ENCODE measurements at places on chromosomes 3 and 15.
A peak's percentile ranks its signal among the peaks of the same experiment; 100 is the strongest.

DNA sequence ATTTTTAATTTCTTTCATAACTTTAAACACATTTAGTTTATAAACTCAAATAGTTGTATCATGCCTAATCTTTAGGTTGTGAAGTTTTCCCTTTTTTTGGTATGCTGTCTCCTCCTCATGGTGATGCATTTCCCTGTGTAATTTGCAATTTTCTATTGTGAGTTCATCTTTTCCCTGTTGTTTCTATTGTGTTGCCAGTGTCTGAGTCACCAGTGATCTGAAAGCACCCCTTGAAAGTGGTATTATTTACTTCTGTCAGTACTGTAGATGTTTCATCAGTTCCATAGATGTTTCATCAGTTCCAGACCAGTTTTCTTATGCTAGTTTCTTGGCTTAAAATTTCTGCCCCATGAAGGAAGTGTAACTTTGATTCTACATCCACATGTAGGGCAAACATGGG, 80.6 kb downstream of the OXSM start:
- DNase-seq, result peak; percentile 22

- no peak for DNase-seq
Measured at GRCh38 chr3:9238276-9238675, 11.2 kb downstream of the SRGAP3 start.

DNA sequence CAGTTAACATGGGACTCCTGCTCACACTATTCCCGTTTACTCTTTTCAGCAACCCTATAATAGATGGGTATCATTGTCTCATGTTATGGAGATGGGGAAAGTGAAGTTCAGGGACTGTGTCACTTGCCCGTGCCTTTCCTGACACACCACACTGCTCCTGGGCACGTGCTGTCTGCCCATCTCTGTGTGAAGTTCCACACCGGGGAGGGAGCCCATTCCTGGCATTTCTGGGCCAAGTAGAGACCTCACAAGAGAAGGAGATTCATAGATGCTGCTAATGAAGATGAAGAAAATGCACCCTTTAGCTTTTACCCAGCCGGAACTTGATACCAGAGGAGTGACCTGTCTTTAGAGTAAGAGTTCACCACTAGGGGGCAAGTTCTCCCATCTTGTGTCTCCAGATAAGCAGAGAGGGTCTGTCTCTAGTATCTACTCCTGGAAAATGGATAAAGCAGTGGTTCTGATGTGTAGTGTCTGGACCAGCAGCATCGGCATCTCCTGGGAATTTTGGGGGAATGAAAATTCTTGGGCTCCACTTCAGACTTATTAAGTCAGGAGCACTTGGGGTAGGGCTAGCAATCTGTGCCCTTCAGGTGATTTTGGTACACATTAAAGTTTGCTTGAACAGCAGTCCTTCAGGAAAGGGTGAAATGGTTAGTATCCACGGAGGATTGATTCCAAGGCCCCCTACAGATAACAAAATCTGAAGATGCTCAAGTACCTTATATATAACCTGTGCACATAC, 2.0 kb upstream of the TOPBP1 start:
- DNase-seq, result peak; percentile 58

DNA sequence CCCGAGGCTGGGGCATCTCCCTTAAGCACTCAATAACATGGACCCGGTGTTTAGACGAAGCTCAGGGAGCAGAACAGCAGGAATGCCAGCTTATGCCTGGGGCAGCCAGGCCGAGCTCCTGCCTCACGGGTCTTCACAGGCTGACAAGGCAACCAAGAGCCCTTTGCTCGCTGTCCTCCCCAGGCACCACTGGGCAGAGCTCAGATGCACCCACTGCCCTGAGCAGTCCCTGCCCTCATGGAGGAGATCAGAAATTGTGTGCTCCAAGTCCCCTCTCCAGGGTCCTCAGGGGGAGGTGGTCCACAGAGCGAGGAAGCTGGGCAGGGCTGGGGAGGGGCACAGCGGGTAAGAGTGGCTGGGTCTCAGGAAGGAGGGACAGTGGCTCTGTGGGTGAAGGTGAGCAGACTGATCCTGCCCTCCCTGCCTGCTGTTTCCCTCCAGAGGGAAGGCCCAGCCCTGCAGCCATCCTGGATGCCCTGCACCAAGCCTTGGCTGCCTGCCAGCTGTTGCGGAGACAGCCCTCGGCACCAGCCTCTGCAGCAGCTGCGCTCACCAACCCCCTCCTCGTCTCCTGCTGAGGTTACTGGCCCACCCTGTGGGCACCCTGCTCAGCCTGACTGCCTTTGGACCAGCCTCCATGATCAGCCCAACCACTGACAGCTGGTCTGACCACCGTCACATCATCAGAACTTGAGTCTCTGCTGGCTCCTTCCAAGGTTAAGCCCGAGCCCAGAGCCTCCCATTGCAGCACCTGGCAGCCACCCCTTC, 21.1 kb upstream of the GP9 start:
- DNase-seq, result no peak

- peak; percentile 99 for DNase-seq
Measured at GRCh38 chr3:156535162-156535627, 19.7 kb downstream of the SSR3 start.

DNA sequence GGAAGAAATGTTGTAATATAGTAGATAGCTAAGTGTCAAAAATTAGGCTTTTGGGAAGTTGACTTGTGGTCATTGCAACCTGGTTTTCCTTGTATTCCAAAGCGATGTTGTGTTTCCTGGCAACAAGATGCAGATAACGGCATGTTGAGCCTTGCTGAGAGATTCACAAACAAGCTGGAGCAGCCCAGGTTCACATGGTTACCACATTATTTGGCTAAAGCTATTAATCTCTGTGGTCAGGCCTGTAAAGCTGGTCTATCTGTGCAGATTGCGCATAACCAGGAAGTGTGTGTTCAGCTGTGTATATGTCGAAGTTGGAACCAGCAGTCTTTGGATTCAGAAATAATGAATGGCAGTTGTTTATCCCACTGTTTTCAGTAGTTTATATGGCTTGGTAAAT, 6.6 kb downstream of the TIPARP start:
- peak; percentile 98 for DNase-seq

GRCh38 chr3:173584838-173585831, 187.6 kb downstream of the NLGN1 start:
- DNase-seq, result peak; percentile 38

GRCh38 chr3:25547943-25548674, 116.6 kb downstream of the TOP2B start:
- DNase-seq, result no peak

DNA sequence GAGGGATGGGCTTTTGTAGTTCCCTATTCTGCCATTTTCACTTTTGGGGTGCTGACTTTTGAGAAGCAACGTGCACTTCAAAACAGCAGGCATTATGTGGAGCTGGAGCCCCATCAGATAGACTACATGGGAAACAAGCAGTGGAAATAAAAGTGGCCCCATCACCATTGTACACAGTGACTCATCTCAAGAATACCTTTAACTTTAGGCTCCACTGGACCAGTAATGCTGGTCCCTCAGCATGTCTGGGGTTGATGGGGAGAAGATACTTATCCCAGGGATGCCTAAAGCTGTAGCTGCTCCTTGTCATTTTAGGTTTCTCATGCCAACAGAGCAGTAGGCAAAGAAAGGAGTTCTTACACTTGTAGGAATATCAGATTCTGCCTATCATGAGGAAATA, 45.0 kb downstream of the LSM3 start:
- no peak for DNase-seq

DNA sequence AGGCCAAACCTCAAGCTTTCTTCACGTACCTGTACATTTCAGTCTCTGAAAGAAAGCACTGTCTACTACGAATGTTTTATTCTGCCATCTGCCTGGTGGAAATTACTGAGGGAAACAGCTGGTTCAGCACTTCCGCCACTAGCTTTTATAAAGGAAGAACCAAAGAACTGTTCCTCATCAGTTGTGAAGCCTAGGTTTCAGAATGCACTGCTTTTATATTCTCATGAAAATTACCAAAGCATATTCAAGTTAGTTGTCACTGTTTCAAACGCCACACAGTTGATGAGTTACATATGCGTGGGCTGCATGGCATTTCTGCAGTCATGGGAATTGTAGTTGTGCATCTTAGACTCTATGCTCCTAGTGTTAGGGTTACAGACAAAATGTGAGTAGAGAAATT, 21.5 kb upstream of the ZBTB38 start:
- DNase-seq, result no peak

DNA sequence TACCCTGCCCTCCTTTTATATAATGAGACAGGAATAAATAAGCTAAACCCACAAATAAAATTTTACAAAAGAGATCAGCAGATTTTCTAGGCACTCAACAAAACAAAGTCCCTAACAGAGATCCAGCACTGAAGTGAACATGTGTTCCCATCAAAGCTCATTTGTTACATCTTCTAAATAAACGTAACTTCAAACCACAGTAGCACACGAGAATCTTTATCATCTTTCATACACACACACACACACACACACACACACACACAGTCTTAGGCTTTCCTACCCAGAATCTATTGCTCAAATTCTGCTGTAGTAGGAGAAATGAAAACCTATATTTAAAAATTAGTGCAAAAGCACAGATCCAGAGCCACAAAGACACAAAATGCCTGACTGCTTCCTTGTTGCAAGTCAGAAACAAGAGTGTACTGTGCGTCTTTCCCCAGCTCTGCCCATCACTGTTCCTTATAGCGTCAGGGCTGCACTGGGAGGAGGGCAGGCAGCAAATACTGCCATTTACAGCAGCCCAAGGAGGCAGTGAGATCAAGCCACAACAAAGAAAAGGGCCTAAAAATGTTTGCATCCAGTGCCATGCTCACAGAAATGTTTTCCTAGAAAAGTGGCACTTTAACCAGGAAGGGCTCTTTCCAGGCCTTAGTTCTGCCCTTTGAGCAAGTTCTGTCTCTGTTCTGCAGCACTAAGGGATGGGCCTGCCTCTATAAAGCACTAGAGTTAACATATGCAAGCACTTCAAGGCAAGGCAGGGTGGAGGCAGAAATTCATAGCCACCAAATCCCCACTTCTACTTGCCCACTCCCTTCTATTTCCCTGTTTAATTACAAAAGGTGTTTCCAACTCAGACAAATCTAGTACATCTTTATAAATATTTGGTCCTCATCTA, 6.0 kb downstream of the IP6K1 start:
- DNase-seq, result no peak

GRCh38 chr15:61951949-61952348, 108.3 kb downstream of the VPS13C start:
- DNase-seq, result peak; percentile 38

- peak; percentile 56 for DNase-seq
Measured at GRCh38 chr3:188646592-188646991, 492.6 kb downstream of the LPP start.

- no peak for DNase-seq
Measured at GRCh38 chr3:195207056-195207455, 63.9 kb downstream of the XXYLT1 start.

- DNase-seq, result no peak
Measured at GRCh38 chr3:71067977-71068654, 515.4 kb downstream of the FOXP1 start.

GRCh38 chr3:65785065-65785645, 253.6 kb downstream of the MAGI1 start:
- DNase-seq, result peak; percentile 84

DNA sequence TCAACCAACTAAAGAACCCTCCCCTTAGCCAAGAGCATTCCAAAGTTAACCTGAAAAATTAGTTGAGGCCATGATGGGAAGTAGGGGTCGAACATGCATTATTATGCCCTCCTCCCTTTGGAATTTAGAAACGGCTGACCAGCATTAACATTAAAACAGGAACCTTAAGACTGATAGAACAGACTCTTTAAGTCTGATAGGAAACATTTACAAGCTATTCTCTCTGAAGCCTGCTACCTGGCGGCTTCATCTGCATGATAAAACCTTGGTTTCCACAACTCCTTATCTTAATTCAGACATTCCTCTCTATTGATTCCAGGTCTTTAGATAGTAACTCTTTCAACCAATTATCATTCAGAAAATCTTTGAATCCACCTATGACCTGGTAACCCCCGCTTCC, 331.0 kb downstream of the CGGBP1 start:
- DNase-seq, result no peak

DNA sequence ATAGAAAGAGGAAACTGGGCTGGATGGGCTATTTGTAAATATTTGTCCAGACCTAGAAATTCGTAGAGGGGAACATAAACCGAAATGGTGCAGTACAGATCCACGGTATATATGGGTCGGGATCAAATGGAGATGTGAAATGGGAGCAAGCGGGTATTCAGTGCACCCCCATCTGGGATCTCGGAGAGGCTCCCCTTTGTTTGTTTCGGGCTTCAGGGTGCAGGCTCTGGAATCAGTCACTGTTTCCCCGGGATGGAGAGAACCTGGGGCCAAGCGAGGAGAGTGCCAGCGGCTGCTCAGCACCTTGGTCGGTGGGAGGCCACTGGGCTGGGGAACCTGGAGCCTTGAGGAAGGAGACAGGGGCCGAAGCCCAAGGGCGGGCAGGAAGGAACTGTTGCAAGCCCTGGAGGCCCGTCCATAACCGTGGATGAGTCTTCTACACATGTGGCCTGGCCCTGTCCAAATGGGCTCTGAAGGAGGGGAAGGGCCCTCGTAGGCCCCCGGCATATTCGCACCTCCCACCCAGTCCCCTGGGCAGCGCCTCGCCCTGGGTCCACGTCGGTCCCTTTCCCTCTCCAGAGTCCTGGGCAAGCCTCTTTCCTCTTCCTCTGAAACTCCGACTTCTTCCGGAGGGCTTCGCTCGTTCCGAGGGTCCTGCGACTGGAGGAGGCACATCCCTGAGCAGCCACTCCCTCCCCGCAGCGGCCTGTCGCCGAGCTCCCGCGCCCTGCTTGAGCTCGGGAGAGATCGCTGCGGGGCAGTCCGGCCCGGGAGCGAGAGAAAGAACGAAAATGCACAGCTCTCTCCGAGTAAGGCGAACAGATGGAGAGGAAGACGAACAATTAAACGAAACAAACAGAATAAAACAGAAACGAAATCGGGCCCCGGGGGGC, 3.0 kb downstream of the ISL2 start:
- DNase-seq, result peak; percentile 33

- DNase-seq, result no peak
Measured at GRCh38 chr3:28623106-28623505, 274.5 kb upstream of the AZI2 start.

- DNase-seq, result peak; percentile 24
Measured at GRCh38 chr3:81592101-81592500, 169.3 kb downstream of the GBE1 start.

DNA sequence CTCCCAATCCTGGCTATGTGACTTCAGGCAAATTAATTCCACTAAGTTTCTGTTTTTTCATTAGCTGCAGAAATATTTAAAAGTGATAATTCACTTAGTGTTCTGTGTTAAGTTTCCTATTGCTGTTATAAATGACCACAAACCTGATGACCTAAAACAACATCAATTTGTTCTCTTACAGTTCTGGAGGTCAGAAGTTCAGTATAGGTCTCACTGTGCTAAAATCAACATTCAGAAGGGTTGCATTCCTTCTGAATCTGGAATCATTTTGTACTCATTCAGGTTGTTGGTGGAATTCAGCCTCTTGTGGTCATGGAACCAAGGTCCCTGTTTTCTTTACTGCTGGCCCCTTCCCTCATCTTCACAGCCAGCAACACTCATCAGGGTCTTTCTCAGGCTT, 254.1 kb downstream of the CNTN3 start:
- DNase-seq, result no peak

GRCh38 chr3:9809615-9810432, at the start of gene TTLL3:
Gene TTLL3, plus strand, starts transcription at chr3:9810262. Its CDS starts 400 bp downstream, at chr3:9810662.
- DNase-seq, result peak; percentile 53

Data from fibroblast of pulmonary artery (primary cell).